ENCODE measurements at places on chromosomes 12 and 14. TPM values are rescaled to one million over a fixed set of nuclear protein-coding genes. Genes with fewer than 3 reads are reported as not detected.
A peak's percentile ranks its signal among the peaks of the same experiment; 100 is the strongest.

GRCh38 chr14:102833991-102834390 is 56.7 kb downstream of the TRAF3 start:
- H3K4me3 ChIP-seq = no peak overlapping the region
- no peak overlapping the region for H3K27ac ChIP-seq
- H3K27me3 ChIP-seq = no peaks in the 10 kb centered on the region
- H3K36me3 ChIP-seq = no peaks in the 10 kb centered on the region
- H3K4me1 ChIP-seq = peaks cover 4% of the 10 kb centered on the region

- no peak for DNase-seq
- no peak overlapping the region for H3K4me3 ChIP-seq
- H3K4me1 ChIP-seq = no peaks in the 10 kb centered on the region
- no peaks in the 10 kb centered on the region for H3K36me3 ChIP-seq
- no peak overlapping the region for H3K27ac ChIP-seq
Observed at GRCh38 chr12:128606051-128606450, 217.7 kb downstream of the SLC15A4 start.

GRCh38 chr12:108133482-108133881 is 4.4 kb downstream of the WSCD2 start:
- no peak overlapping the region for H3K4me3 ChIP-seq
- no peak overlapping the region for H3K27ac ChIP-seq
- peak; percentile 39 for DNase-seq
- H3K27me3 ChIP-seq = peaks cover 56% of the 10 kb centered on the region
- no peaks in the 10 kb centered on the region for H3K36me3 ChIP-seq

- no peak overlapping the region for H3K4me3 ChIP-seq
- peaks cover 14% of the 10 kb centered on the region for H3K36me3 ChIP-seq
- H3K27me3 ChIP-seq = no peaks in the 10 kb centered on the region
- H3K27ac ChIP-seq = no peak overlapping the region
Observed at GRCh38 chr12:68805592-68806120, 2.3 kb upstream of the MDM2 start.

- H3K4me1 ChIP-seq = peaks cover 23% of the 10 kb centered on the region
- H3K27ac ChIP-seq = no peak overlapping the region
- no peak for DNase-seq
- no peaks in the 10 kb centered on the region for H3K36me3 ChIP-seq
Observed at GRCh38 chr14:89024691-89025090, 200.2 kb downstream of the TTC8 start.

PTPRB gene
- 38.7 TPM for total RNA-seq

DNA sequence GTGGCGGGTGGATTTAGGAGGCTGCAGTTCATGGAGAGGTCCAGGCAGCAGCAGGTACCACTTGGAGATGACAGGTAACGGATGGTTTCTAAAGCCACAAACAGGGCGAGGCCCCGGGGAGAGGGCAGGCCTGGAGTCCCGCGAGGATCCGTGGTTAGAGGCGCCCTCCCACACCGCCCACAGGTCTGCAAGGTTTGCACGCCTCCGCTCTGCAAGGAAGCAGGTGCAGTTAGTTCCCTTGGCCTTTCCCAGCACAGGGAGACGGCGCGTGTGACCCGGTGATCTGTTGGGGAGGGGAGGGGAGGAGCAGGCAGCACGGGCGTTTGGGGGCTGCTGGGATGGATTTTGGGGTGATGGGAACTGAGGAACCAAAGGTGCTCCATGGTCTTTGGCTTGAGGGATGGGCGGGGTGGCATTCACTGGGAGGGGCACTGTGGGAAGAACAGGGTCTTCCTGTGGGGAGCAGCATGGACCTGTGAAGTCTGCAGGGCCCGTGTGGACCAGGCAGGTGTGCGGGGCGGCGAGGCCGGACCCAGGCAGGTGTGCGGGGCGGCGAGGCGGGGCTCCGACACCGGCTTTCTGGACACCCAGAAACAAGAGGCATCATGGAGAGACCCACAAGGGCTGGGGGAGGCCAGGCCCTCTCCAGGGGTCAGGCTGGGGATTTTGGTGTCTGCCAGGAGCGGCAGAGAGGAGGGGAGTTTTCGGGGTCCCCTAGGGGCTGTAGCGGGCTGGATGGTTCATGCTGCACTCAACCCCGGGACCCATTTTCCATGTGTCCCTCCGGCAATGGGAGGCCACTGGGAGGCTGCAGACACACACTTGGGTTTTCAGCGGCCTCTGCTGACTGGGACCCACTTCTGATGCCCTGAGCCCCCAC is 29.1 kb downstream of the NOC4L start:
- peaks cover 95% of the 10 kb centered on the region for H3K27me3 ChIP-seq
- no peaks in the 10 kb centered on the region for H3K36me3 ChIP-seq
- H3K4me3 ChIP-seq = no peak overlapping the region
- H3K4me1 ChIP-seq = no peaks in the 10 kb centered on the region

CIDEB gene
- 3.1 TPM for total RNA-seq

GRCh38 chr12:82398879-82399278 is 40.5 kb downstream of the METTL25 start:
- peaks cover 45% of the 10 kb centered on the region for H3K36me3 ChIP-seq
- no peak for DNase-seq
- no peaks in the 10 kb centered on the region for H3K27me3 ChIP-seq
- H3K4me3 ChIP-seq = no peak overlapping the region
- H3K4me1 ChIP-seq = no peaks in the 10 kb centered on the region
- no peak overlapping the region for H3K27ac ChIP-seq

DNA sequence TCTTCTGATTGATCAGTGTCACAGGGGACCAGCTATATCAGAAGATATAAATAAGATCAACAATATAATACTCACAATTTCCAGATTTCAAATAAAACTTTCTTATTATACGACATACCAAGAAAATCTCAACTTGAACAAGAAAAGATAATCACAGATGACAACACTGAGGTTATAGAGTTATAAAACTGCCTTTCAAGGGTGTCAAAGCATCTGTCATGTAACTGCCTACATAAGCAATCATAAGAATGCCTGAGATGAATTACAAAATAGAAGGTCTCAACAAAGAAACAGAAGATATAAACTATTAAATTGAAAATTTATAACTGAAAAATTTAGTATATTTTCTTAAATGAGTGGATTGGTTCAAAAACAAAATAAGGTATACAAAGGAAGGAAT is 659.2 kb downstream of the SLC16A7 start:
- no peak overlapping the region for H3K27ac ChIP-seq
- H3K4me3 ChIP-seq = no peak overlapping the region
- DNase-seq = no peak
- H3K4me1 ChIP-seq = no peaks in the 10 kb centered on the region

DNA sequence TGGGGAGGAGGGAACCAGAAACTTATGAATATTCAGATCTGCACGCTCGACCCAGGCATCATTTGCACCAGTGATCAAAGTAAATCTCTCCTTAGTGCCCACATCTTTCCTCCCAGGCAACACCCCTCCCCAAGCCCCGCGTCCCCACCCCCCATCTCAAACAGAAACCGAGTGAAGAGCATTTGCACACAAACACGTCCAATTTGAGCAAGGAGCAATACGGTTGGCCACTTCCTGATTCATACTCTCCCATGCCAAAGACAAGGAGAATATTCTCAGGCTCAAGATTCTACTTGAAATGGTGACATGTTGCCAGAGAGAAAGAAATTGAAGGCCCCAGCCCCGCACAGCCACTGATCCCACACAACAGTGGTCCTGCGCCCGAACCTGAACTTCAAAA is 7.1 kb downstream of the FOXN3 start:
- DNase-seq = no peak
- H3K4me1 ChIP-seq = peaks cover 89% of the 10 kb centered on the region
- peak overlapping the region; percentile 38 for H3K27ac ChIP-seq
- H3K27me3 ChIP-seq = no peaks in the 10 kb centered on the region

DNA sequence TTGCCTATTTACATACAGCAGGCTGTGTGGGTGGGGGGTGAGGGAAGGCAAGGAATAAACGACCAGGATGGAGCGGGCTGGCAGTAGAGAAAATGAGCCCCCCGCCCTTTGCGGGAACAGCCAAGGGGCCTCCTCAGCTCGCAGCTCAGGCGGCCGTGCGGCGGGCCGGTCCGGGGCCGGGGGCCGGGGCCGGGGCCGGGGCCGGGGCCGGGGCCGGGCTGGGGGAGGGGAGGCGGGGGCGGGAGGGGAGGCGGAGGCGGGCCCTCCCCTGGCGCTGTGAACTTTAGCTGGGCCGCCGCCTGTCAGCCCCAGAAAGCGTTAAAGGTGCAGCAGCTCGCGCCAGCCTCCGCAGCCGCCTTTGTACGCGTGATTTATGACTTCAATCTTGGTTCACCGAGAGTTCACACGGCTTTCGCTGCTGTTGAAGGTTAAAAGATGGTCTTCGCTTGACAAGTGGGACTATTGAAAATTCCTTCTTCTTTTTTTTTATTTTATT is 28.8 kb downstream of the HOXC4 start:
- DNase-seq = no peak
- H3K36me3 ChIP-seq = no peaks in the 10 kb centered on the region
- H3K4me3 ChIP-seq = peak overlapping the region; percentile 19
- no peak overlapping the region for H3K27ac ChIP-seq

SSPN gene
- total RNA-seq = 67.4 TPM

DNA sequence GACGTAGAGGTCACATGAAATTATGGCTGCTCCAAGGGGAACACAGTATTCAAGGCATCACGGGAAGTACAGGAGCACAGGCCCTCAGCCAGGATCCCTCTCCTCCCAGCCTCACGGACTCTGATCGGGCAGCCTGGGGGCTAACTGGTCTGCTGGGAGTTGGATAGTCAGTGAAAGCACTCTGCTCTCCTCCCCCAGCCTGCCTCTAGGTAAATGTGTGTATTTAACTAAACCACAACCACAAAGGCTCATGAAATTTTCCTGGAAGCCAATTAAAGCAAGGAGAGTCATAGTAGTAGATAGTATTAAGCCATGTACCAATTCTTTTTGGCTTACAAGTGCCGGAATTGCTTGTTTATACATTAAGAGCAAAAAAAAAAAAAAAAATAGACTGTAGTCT is 254.3 kb downstream of the MSRB3 start:
- no peaks in the 10 kb centered on the region for H3K4me1 ChIP-seq
- no peak overlapping the region for H3K4me3 ChIP-seq
- H3K27me3 ChIP-seq = no peaks in the 10 kb centered on the region
- H3K27ac ChIP-seq = peak overlapping the region; percentile 15
- H3K36me3 ChIP-seq = no peaks in the 10 kb centered on the region
- DNase-seq = no peak

DNA sequence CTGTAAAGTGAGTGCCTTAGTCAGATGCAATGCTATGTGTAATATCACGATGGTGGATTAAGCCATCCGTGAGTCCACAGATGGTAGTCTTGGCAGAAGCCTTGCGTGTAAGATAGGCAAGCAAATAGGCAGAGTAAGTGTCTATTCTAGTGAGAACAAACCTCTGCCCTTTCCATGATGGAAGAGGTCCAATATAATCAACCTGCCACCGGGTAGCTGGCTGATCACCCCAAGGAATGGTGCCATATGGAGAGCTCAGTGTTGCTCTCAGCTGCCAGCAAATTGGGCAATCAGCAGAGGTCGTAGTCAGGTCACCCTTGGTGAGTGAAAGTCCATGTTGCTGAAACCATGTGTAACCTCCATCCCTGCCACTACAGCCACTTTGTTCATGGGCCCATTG is 371.2 kb upstream of the LRFN5 start:
- DNase-seq = no peak
- no peaks in the 10 kb centered on the region for H3K36me3 ChIP-seq
- no peak overlapping the region for H3K4me3 ChIP-seq
- H3K27ac ChIP-seq = no peak overlapping the region
- no peaks in the 10 kb centered on the region for H3K27me3 ChIP-seq

GRCh38 chr12:106071686-106072085 is 67.1 kb downstream of the NUAK1 start:
- peaks cover 54% of the 10 kb centered on the region for H3K36me3 ChIP-seq
- H3K4me1 ChIP-seq = peaks cover 61% of the 10 kb centered on the region
- H3K27me3 ChIP-seq = no peaks in the 10 kb centered on the region
- no peak for DNase-seq
- H3K27ac ChIP-seq = peak overlapping the region; percentile 14

DNA sequence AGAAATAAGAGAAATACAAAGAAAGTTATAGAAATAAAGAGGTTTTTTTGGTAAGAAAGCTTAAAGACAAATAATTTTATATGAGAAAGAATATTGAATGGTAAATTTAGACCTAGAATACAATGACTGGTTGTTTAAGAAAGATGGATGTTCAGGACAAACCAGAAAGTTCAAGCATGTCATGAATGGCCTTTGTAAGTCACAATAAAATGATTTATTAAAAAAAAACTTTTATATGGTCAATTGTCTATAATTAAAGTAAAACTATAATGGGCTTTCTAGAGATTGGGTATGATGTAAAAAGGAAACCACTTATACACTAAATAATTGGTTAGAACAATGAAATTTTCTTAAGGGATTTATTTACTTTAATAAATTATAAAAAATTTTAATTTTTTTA is 19.8 kb upstream of the CAPRIN2 start:
- no peaks in the 10 kb centered on the region for H3K4me1 ChIP-seq
- H3K27ac ChIP-seq = no peak overlapping the region
- H3K27me3 ChIP-seq = no peaks in the 10 kb centered on the region
- no peaks in the 10 kb centered on the region for H3K36me3 ChIP-seq

GRCh38 chr12:21985155-21985554 is 43.9 kb upstream of the ABCC9 start:
- no peak overlapping the region for H3K4me3 ChIP-seq
- no peak for DNase-seq
- H3K36me3 ChIP-seq = no peaks in the 10 kb centered on the region
- H3K4me1 ChIP-seq = peaks cover 6% of the 10 kb centered on the region
- no peaks in the 10 kb centered on the region for H3K27me3 ChIP-seq

SPX gene
- total RNA-seq = 16.5 TPM

- no peak for DNase-seq
- no peaks in the 10 kb centered on the region for H3K27me3 ChIP-seq
- peak overlapping the region; percentile 82 for H3K27ac ChIP-seq
- H3K4me3 ChIP-seq = no peak overlapping the region
- H3K4me1 ChIP-seq = peaks cover 15% of the 10 kb centered on the region
Observed at GRCh38 chr12:95417372-95417771, 56.6 kb upstream of the METAP2 start.

DNA sequence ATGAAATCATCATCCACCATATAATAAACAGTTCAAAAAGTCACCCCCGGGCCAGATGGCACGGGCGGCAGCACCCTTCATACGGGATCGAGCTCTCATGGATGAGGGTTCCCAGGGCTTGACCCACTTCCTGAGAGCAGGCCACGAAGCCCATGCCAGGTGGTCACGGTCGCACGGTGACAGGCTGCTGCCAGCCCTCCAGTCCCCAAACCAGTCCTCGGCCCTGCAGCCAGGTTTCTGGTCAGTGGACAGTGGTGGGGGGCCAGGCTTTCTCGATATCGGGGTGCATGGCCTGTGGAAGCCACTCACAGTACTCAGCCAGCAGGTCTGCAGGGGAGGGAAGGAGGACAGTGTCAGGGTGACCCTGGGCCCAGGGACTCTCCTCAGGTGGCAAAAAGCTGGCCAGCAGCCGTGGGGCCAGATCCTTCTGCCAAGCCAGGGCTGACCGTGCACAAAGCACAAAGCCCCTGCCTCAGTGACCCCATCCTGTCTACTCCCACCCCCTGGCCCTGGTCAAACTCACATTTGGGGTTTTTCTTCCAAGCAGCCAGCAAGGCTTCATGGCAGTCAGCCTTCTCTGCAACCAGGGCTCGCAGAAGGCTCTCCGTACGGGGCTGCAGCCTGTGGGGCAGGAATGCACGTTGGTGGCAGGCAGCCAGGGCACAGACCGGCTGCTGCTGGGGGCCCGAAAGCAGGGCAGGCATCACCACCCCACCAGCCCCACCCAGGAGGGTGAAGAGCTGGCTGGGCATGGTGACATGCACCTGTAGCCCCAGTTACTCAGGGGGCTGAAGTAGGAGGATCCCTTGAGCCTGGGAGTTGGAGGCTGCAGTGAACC is 33.3 kb upstream of the UBC start:
- peaks cover 54% of the 10 kb centered on the region for H3K36me3 ChIP-seq
- no peak for DNase-seq
- H3K27me3 ChIP-seq = no peaks in the 10 kb centered on the region
- peak overlapping the region; percentile 56 for H3K27ac ChIP-seq
- H3K4me1 ChIP-seq = peaks cover 15% of the 10 kb centered on the region
- peak overlapping the region; percentile 9 for H3K4me3 ChIP-seq

GNS gene
- total RNA-seq = 97.2 TPM

Data from left ventricle myocardium inferior (tissue), 1 donor.